ENCODE measurements at places on chromosomes 13 and 19.

DNA sequence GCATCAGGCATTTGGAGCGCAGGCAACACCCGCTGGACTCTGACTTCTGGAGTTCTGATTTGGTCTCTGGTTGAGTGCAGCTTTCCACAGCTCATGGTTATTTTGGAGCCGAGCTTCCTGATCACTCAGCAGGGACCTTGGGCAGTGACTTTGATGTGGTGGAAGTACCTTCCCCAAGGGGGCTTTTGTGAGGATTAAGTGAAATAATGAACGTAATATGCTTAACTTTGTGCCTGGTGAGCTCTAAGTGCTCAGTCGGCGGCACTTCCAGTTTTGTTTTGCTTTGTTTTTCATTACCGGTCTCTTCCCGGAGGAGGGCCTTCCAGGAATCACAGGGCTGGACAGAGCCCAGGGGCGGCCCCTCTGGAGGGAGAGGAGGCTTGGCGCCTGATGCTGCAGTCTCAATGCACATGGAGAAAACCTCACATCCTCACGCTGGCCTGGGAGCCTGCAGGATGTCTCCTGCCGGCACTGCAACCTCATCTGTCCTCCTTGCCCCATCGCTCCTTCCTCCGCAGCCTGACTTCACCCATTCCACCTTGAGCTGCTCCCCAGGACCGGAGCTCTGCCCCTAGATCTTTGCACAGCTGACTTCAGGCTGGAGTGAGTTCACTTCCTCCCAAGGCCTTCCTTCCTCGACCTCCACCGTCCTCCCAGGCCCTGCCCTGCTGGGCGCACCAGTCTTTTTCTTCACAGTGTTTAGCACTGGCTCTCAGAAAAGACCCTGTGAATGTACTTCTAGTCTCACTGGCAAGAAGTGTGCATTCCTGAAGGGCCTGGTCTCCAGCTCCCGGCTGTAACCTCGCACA lies 1.5 kb downstream of the PLEKHF1 start:
- peak overlapping the region; percentile 80 for H3K27ac ChIP-seq
- H3K4me3 ChIP-seq = peak overlapping the region; percentile 56
- H3K27me3 ChIP-seq = peaks cover 18% of the 10 kb centered on the region
- H3K36me3 ChIP-seq = peaks cover 2% of the 10 kb centered on the region
- peaks cover 56% of the 10 kb centered on the region for H3K4me1 ChIP-seq
- no peak for DNase-seq

DNA sequence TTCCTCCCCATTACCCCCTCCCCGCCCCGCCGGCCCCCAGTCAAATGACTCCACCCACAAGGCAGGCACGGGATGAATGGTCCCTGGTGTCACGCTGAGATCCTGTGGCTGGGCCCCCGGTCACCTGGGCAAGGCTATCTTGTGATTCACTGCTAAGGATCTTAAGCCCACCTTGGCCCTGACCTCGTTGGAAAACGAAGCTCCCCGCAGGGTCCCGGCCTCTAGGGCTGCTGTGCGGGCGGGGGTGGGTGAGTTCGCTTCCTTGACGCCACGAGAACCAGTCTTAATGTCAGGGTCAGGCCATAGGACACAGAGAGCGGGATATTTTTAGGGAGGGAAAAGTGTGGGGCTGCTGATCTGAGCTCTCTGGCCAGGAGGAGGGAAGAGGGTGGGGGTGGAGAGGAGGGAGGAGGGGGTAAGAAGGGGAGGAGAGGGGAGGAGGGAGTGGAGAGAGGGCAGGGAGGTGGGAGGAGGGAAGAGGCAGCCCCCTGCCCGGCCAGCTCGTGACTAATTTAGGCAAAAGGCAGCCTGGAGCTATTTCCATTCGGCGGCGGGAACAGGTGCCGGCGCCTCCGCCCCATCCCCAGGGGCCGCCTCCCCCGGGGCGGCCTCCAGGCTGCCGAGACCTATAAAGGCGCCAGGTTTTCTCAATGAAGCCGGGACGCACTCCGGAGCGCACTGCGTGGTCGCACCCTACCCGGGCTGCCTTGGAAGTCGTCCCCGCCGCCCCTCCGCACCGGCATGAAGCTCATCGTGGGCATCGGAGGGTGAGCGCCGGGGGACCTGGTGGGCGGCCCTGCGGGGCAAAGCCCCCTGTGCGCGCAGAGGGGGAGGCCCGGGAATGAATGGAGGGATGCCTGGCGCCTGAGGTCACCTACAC lies at the start of gene NMRK2:
TSS of gene NMRK2 (plus strand) at position 139 of the 880 bp plus-strand sequence. CDS start at position 742, 603 bp downstream.
- H3K27ac ChIP-seq = no peak within 1 kb of the TSS
- DNase-seq = no peak
- no peaks in the 10 kb centered on the region for H3K36me3 ChIP-seq

- no peak for DNase-seq
- H3K4me3 ChIP-seq = no peak overlapping the region
- no peaks in the 10 kb centered on the region for H3K27me3 ChIP-seq
- no peaks in the 10 kb centered on the region for H3K36me3 ChIP-seq
These were observed 672.4 kb upstream of the MIR17HG start for GRCh38 chr13:90675129-90675528.

DNA sequence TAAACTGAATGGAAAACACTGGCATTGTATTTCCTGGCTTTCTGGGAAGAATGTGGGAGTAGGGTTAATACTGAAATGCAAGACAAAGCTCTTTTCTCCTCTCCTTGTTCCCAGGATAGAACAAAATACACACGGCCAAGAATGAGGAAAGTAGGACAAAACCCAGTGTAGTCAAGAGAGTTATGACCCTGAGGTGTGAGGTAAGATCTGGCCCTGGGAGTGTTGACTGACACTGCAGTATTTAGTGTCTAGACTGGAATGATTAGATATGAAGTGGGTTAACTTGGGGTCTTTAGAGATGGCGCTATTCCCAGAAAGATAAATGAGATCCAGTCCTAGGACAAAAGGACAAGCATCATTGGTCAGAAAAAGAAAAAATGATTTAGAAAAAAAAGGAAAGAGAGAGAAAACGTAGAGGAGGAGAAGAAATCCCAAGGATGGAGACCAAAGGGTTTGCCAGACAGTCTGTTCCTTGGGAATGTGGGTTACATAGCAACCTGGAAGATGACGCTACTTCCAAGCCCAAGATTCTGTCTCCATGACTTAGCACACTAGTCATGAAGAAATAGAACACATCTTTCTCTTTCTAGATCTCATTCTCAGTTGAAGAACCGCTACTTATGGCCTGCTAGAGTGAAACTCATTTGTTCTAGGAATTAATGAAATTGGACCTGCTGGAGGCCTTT lies 543.6 kb upstream of the GPC6 start:
- no peak for DNase-seq
- H3K36me3 ChIP-seq = no peaks in the 10 kb centered on the region
- H3K4me1 ChIP-seq = no peaks in the 10 kb centered on the region
- no peak overlapping the region for H3K4me3 ChIP-seq
- H3K27ac ChIP-seq = no peak overlapping the region
- H3K27me3 ChIP-seq = no peaks in the 10 kb centered on the region
